Activated gamma-delta T cell treated with anti-CD3 and anti-CD28 coated beads, Interleukin-2, amount 50 U/mL, for 16 hours (primary cell): ENCODE measurements at places on chromosomes 5 and 9.

GRCh38 chr5:135035678-135036030 is 1.6 kb upstream of the PITX1 start:
- DNase-seq, result no peak

- no peak for DNase-seq
These were observed 4.8 kb upstream of the KCNMB1 start for GRCh38 chr5:170393958-170394357.

GRCh38 chr5:32419791-32420190 is 24.7 kb downstream of the ZFR start:
- no peak for DNase-seq

- DNase-seq, result no peak
These were observed 6.6 kb upstream of the CCDC187 start for GRCh38 chr9:136310273-136311030.

- DNase-seq, result no peak
These were observed 64.9 kb downstream of the IARS1 start for GRCh38 chr9:92228628-92229027.

DNA sequence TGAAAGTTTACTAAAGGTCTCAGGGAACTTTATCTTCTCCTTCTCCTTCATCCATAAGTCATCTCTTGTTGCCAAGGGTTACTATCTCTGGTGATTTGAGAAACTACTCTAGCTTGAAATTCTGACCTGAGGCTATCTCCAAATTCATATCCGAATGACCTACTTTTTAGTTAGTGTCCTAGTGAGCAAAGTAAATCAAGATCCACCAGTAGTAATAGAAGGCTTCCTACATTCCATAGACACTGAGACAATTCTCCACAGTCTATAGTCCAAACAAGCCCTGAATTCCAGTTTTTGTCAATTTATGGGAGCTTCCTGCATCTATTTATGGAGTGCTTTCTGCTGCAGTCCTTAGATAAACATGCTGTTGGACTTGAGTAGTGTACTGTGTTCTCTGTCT is 5.0 kb downstream of the IL7R start:
- no peak for DNase-seq

GRCh38 chr5:160867976-160868375 is 16.0 kb upstream of the ATP10B start:
- DNase-seq, result no peak

- no peak for DNase-seq
These were observed 118.3 kb downstream of the SLC1A3 start for GRCh38 chr5:36724467-36725332.

DNA sequence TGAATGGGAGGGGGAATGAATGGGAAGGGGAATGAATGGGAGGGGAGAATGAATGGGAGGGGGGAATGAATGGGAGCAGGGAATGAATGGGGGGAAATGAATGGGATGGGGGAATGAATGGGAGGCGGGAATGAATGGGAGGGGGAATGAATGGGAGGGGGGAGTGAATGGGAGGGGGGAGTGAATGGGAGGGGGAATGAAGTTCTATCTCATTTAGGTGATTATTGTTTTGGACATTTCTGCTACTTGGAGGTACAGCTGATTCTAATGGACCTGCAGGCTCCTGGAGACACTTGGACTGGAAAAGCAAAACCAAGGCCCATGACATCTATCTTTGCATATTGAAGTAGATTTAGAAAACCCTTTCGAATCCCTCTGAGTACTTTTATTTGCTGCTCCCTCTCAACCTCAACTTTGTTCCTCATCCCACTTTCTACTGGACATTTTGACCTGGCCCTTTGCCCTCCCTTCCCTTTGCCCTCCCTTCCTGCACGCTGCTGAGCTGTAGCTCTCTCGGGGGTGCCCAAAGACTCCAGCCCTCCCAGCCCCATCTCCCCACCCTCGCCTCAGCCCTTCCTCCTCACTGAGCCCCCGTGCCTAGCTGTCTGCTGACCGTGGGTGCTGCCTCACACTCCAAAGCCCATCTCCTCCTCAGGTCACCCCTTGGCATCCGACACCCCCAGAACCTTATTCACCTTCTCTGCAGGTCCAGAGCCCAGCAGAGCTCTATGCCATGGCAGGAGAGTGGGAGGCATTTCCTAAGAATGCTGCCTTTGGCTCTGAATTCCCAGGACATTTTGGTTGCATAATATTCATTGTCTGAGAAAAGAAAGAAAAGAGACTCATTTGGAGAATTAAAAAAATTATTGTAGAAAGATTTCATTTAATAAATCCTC is 19.9 kb upstream of the LPCAT1 start:
- no peak for DNase-seq

GRCh38 chr5:32805971-32806638 is 95.0 kb downstream of the NPR3 start:
- DNase-seq, result no peak

DNA sequence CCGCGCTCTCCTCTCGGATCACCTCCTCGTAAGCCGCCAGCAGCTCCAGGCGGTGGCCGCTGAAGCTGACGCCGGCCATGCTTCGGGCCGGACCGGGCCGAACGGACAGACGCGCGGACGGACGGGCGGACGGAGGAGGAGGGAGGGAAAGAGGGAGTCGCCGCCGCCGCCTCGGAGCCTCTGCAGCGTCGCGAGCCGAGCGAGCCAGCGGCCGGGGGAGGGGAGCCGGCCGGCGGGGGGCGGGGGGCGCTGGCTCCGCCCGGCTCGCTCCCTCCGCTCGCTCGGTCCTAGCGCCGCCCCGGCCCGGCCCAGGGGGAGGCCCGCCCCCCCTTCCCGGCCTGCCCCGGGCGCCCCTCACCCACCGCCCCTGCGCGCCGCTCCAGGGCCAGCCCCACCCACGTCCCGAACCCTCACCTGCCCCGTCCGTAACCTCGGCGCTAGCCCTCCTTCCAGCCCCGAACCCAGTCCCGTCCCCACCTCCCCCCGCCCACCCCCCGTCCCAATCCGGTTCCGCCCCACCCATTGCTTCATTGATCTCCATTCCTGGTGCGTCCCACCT is at the start of gene DBN1:
Gene DBN1 (minus strand): TSS at position 192 of the 559 bp plus-strand sequence. CDS start 113 bp downstream, at position 79.
- DNase-seq, result no peak

DNA sequence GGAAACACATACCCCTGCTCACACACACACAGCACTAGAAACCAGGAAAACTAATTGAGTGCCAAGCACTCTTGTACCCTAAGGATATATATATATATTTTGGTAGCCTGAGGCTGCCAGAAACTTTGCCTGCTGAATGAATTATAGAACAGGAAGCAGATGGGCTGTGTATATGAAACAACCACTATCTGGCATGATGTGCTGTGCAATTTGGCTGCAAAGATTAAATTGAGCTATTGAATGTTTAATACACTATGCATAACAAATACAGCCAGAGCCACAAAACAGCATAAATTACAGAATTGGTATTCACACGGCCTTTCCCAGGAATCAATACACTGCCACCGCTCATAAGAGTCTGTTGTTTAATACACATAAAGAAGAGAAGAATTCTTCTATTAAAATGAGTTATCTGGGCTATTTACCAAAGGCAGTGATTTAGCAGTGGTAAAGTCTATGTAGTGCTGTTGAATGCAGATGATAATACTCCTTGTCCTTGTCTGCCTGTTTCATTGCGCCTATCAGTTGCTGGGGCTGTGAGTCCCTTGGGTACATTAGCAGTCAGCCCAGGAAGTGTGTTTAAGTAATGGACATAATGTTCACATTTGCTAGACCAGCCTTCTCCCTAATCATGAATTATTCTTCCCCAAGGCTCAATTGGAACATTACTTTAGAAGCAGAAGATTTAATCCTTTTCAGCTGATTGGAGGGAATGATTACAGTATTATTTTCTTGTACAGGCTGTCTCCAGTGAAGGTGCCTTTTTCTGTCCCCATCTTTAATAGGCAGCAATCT is 294.3 kb downstream of the TLE1 start:
- no peak for DNase-seq

DNA sequence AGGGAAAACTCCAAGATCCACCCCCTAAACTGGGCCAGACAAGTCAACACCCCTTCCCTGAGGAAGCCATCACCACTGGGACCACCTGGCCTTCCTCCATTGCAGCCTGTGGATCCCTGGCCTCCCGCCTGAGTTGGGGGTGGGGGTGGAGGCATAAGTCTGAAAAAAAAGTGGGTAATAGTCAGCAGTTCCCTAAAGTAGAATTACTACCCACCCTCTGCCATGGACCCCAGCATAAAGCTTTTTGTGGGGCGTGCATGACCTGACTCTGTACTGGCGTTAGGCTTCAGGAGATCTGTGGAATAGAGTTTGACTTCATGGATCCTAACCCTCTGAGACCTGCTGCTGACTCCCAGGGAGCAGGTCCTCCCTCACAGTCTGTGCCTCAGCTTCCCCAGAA is 2.0 kb upstream of the CXXC5 start:
- no peak for DNase-seq

DNA sequence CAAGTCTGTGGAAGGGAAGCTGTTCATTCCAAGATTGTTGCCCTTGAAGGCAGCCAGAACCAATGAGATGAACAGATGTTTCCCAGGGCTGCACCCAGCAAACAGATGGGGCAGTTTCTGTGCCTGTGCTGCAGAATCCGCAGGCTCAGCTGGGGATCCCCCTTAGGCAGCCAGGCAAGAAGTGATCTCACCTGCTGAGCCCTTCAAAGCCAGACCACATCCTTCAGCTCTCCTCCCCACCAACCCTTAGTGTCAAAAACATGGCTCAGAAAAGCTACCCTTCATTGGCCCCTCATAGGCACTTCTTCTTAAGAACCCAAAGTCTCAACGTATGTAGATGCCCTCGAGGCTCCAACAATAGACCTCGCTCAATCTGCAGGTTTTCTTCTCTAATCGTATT is 626.7 kb downstream of the CCDC171 start:
- no peak for DNase-seq
